Fibroblast of skin of left biceps (primary cell): ENCODE measurements at places on chromosomes 2 and 18.

- no peak for DNase-seq
These were observed 596.9 kb downstream of the DCC start for GRCh38 chr18:52936931-52937330.

DNA sequence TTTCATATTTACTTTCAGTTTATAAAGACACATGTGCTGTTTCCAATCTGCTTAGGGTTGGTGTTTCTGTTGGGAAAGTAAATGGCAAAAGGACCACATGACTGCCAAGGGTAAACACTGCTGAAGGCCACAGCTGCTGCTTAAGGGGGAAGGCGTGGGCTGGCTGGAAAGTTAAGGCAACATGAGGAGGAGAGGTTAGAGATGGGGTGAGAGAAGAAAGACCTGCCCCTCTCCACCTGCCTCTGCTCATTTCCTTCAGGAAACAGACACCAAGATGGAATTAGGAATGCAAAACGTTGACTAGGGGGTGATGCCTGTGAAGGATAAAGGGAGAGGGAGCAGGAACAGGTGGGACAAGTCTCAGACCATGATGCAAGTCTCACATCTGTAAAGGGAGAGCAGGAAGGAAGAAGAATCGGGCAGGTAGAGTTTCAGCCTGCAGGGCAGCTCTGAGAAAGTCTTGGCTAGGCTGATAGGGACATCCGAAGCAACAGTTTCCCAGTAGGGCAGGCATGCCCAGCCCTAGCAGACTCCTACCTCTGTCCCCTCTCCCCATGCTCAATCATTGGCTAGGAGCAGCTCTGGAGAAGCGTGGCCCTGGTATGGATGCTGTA is 86.0 kb downstream of the CDC42EP3 start:
- no peak for DNase-seq

DNA sequence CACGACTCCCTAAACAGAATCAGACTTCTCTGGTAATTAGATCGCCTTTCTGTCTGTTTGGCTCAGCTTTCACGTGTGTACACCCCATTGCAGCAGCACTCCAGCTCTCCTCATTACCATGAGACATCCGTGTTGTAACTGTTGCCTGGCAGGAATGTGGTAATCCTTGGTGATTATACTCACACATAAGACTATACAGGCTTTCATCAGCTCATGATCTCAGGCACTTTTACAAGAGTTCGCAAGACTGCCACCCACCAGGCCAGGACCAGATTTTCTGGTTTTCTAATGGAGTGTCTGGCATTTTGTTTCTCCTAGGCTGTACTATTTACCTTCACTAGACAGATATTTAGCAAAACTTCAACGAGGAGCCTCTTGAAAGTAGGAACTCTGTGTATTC is 50.2 kb downstream of the ACVR1 start:
- DNase-seq, result peak; percentile 55

DNA sequence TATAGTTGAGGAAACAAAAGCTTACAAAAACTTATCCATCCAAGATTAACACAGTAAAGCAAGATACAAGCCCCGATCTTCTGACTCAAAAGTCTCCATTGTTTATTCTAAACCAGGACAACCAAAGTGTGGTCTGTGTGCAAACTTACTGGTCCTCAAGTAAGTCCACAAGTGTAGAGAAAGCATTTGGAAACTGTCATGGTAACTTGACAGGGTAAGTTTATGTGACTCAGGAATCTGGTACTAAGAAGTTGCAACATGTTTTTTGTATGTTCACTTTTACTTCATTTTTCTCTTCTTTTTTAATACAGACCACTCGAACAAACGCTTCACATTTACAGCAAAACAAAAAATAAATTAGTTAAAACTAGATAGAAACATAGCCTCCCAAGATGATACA is 9.4 kb downstream of the MBD2 start:
- DNase-seq, result no peak

DNA sequence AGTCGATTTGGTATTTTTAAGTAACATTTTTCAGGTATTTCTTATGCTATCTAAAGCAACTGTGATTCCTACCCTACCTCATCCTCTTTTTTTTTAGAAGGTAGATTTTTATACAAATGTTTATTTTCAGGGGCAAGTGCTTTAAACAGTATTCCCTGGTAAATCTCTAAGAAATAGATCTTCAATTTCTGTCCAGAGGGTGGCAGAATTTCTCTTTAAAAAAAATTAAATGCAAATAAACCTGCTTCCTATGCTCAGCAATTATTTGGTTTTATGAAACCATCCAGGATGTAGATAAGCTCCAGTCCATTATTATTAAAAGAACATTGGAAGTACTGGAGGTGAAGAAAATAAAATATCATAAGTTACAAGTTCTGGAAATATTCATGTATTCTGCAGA is 191.9 kb downstream of the MYO3B start:
- no peak for DNase-seq

GRCh38 chr2:120319686-120320317 is 26.1 kb upstream of the INHBB start:
- DNase-seq, result no peak

DNA sequence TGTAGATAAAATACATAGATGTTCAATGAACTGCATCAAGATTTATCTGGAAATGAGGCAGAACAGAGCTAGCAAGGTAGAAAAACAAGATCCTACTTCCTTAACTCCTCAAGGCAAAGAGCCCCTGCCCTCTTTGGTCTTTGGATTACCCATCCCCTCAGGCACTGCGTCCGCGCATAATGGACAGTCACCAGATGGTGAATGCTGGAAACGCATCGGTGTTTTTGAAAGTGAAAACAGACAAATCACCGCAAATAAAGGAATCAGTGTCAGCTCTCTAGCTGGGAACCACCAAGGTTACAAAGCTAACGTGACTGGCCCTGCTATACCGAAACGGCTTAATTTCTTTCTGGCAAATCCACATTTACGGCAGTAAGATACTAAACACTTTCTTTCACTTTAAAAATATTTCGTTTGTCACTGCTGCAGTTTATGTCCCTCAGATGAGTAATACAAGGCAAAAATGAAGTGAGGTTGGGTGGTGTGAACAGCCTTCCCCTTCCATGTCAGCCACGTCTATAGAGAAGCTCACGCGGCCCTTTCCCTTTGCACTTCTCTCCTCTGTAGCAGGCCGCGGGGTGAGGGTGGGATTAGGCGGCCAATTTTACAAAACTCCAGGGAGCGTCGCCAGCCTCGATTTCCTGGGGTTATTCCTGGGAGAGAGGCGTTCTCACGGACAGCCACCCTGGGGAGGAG is 627 bp upstream of the GALR1 start:
- DNase-seq, result no peak

DNA sequence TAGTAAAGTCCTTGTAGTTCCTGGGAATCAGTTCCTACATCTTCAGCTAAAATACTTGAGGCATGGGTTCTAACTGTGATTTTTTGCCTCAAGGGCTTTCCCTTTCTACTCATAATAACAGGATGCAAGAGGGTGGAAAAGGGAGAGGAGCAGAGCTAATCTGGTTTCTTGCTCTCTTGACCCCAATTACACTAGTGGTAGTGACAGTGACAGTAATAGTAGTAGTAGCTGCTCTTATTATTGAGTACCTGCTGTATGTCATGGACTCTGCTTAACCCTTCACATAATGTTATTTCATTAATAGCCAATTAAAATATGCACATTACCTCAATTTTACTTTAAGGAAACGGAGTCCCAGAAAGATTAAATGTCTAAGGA is 214.8 kb upstream of the HNRNPA3 start:
- no peak for DNase-seq

DNA sequence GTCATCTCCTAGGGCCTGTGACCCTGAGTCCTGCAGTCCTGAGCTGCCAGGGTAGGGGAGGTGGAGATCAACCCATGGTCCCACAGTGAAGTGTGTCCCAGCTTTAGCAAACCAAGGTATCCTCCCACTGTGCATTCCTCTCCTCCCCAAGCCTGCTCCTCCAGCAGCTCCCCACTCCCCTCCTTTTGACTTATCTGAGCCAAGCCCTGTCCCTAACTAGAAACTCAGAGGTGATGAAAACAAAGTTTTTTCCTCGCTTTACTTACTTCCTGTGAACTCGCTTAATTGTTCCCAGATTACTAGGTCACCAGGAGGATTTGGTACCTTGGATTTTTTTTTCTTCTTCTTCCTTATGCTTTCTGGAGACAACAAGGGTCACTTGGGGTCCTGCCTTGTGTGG is 80.8 kb downstream of the EHD3 start:
- DNase-seq, result no peak

- DNase-seq, result no peak
These were observed 580.5 kb upstream of the NRXN1 start for GRCh38 chr2:51612387-51612786.

DNA sequence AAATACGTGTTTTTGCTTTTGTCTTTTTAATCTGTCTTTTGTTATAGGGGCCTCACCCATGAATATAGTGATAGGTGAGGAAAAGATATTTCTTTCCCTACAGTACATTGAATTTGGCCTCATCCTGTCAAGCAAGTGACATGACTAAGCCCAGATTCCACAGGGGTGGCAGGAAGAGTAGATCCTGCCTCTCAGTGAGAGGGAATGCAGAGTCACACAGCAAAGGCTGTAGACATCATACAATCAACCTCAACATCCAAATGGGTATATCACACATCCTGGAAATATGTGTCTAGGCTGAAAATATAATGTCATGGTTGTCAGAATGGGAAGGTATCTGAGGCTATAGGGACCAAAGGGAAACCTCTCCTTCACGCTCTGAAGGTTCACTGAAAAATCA is 269.6 kb downstream of the CDH20 start:
- DNase-seq, result no peak

- peak; percentile 86 for DNase-seq
These were observed 78.3 kb downstream of the STPG4 start for GRCh38 chr2:47076586-47077441.

GRCh38 chr2:147548451-147548850 is 296.4 kb upstream of the ACVR2A start:
- no peak for DNase-seq

DNA sequence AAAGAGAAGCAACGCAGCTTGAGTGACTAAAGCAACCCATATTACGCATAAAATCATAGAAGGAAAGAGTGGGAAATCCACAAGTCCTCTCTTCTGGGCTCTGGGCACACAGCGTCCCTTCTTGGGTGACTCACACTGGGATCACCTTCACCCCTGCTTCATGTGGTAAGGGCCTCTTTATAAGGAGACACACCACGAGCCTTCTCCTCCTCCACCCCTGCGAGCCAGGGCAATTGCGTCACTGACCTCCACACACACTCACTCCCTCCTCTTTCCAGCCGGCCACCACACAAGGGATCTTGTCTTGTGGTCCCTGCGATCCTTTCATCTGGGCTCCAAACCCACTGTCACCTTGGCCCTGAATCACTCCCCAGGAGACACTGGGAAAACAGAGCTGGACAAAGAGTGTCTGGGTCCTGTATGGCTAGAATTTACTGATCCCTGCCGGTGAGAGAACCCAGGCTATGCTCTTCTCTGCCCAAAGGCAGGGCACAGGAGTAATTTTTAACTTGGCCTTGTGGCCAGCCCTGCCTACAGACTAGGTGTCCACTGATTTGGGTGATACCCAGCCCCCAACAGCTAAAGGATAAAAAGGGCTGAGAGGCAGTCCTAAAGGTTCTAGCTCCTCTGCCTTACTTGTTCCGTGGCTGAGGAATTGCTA is 35.3 kb downstream of the NHEJ1 start:
- DNase-seq, result no peak

- no peak for DNase-seq
These were observed 4.0 kb downstream of the YES1 start for GRCh38 chr18:808086-808485.

DNA sequence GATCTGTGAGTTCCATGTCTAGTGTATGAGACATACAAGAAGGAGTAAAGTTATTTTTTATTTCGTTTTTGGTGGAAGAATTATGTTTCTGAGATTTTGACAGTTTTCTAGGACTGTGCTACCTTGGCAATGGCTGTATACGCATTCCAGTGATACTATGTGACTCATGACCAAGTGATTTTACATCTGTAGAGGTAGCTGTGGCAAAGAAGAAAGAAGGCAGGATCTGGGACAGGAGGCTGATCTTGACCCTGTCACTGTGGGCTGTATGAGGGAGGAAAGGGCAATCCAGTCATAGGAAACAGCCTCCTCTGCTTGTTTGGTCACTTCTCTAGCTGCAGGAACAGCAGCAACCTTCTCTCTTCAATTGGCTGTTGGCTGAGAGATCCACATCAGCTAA is 44.0 kb upstream of the PDCL3 start:
- DNase-seq, result no peak

DNA sequence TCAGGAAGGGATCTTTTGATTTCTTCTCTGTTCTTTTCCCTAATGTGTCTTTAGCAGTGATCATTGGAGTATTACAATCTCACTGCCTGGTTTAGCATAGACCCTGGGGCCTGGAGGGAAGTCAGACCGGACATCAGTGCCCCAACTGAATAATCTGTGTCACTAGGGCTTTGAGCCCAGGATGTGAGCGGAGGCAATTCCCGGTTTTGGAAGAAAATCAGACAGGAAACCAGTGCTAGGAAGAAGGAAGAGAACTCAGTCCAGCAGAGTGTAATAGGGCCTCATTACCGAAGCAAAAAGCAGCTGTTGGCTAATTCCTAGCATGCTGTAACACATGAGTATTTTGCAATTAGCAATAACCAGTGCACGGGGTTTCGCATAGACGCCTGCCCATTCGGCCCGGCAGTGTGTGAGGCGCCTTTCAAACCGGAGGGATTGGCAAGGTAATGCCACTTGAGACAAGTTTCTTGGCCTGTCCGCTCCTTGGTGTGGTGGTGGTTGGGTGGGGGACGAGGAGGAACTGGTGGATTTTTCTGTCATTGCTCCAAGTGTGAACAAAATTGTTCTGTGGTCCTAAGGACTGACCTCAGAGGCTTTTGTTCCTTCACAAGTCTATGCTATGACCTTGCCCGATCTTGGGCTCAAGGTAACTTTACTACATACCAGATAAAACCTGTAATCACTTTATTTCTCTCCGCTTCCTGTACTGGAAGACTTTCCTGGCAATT is 2.8 kb downstream of the FOSL2 start:
- DNase-seq, result peak; percentile 31

DNA sequence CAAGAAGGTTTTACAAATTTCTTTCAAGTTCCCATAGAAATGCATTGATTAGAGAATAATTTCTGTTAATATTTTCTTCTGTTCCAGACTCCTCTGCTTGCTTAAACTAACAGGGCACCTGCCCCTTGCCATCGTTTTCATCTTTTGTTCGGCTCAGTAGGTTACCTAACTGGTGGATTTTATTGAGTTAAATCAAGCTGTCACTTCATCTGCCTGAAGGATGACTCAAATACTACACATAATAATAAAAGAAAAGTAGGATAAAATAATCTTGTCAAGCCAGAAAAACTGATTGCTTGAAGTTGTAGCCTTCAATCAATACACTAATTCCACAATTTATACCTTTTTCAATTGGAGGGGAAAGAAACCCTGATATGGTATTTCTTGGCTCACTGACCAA is 234.0 kb downstream of the NR4A2 start:
- DNase-seq, result no peak

DNA sequence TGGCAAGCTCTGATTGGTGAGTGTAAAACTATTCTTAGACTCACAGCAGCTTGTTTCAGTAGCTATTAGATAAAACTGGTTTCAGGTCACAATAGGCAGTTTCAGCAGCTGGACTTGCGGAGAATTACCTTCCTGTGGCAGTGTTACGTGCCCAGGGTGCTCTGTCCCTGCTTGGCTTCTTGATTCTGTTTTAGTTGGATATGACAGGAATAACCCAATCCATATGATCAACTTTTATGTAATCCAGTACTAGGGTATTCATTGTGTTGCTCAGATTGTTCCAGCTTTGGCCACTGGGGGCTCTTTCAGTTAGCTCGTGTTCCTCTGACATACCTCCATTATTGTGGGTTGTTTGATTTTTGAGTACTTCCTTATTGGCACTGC is 43.1 kb downstream of the INPP4A start:
- no peak for DNase-seq

- no peak for DNase-seq
These were observed 74.2 kb upstream of the SERTAD2 start for GRCh38 chr2:64727843-64728463.
